ENCODE measurements at places on chromosomes 7 and 10.

- DNase-seq = no peak
Measured at GRCh38 chr7:158648787-158649186, 55.8 kb downstream of the NCAPG2 start.

GRCh38 chr10:33337326-33337957 is 3.0 kb upstream of the NRP1 start:
- DNase-seq = no peak

DNA sequence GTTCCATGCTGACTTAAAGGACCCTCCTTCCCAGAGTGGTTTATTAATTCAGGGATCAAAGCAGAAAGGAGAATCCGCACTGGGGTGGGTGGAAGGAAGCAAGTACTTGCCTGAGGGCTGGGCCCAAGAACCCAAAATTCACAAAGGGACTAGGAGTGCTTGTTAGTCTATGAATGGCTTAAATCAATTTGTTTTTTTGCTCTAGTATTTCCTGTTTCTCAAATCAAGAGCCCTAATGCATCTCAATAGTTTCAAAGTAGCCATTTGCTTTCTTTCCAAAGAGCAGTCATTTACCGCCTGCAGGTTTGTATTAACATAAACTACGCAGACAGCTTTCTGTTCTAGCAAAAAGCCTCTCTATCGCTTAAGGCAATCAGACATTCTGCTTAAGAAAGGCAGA is 44.2 kb upstream of the SLC35G1 start:
- DNase-seq = no peak

- DNase-seq = peak; percentile 96
Measured at GRCh38 chr10:90179696-90180407, 478.5 kb downstream of the KIF20B start.

GRCh38 chr7:55351263-55351662 is 13.9 kb upstream of the LANCL2 start:
- no peak for DNase-seq

DNA sequence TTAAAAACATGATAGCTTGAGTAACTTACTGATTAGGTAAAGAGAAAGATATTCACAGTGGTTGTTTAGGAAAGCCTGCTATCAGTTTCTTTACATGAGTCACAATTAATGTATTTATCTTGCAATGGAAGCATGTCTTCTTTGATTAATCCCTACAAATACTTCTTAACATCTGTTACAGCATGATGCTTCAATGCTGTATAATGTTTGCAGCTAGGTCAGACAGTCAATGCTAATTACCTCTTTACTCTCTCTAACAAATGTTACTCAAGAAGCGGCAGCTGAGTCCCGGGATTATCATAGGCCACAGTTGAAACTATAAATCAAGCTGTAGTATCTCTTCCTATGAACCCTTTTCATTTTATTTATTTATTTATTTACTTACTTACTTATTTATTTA is 33.2 kb downstream of the ACBD5 start:
- no peak for DNase-seq

GRCh38 chr10:92849234-92849525 is 860 bp downstream of the EXOC6 start:
- no peak for DNase-seq

DNA sequence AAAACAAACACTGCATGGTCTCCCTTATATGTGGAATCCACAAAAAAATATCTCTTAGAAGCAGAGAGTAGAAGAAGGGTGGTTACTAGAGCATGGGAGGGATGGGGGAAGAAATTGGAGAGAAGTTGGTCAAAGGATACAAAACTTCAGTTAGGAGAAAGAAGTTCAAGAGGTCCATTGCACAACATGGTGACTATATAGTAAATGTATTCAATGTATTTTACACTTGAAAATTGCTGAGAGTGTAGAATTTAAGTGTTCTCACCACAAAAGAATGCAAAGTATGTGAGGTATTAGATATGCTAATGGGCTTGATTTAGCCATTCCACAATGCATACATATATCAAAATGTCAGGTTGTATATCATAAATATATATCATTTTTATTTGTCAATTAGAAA is 232.0 kb upstream of the CELF2 start:
- peak; percentile 66 for DNase-seq

All from HS-5 (cell line).